ENCODE measurements at places on chromosomes 2 and 18.

- DNase-seq = no peak
Measured at GRCh38 chr2:42137125-42137841, 31.9 kb upstream of the EML4 start.

DNA sequence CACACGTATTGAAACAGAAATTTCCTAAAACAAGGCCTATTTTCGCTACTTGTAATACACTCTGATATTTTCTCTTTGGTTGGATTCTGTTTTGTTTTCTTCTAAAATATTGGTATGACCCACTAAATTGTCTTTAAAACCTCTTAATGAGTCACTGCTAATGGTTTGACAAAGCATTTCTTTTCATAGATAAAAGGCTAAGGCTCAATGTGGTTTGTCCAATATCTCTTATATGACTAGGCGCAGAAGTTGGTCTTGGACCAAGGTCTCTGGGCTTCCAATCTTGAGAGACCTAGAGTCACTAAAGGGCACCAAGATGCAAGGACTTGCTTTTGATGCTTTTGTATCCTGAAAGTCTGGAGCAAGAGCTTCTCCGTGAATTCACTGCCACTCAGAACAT lies 498.2 kb upstream of the TCF4 start:
- DNase-seq = no peak

DNA sequence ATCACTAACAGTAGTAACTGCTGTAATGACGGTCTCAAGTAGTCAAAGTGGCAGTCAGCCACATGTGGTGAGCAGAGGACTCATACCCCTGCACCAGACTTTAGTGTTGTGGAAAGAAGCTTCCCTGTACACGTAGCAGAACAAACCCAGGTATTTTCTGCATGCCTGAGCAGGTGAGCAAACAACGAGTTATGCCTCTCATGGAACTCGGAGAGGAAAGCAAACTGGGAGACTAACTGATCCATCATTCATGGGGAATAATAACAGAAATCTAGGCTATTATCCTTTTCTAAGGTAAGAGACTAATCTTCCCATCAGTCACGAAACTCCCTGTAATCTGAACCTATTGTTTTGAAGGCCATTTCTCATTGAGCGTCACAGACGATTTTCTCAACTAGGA lies 1495.2 kb upstream of the NXPH2 start:
- DNase-seq = no peak

- no peak for DNase-seq
Measured at GRCh38 chr2:239169311-239170048, 231.3 kb downstream of the HDAC4 start.

GRCh38 chr18:48026216-48026615 lies 95.8 kb upstream of the SMAD2 start:
- no peak for DNase-seq

GRCh38 chr2:232162187-232162586 lies 200.7 kb downstream of the DIS3L2 start:
- DNase-seq = no peak

- no peak for DNase-seq
Measured at GRCh38 chr2:25590921-25591505, 82.4 kb downstream of the DTNB start.

DNA sequence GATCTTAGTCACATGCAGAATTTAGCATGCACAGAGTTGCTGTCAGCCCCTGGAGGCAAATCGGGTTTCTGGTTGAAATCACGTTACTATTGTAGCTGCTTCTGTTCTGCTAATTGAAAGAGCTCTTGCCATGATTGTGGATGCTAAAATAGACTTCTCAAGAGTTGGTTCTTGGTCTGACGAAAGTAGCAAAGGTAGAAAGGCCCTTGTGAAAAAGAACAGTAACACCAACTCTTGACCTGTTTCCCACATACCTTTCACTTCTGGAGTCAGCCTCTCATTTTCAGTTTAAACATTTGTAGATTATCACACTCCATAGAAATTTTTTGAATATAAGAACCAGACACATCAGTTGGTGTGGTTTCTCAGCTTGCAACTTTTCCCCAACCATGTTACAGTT lies 110.0 kb upstream of the EPB41L3 start:
- DNase-seq = no peak

DNA sequence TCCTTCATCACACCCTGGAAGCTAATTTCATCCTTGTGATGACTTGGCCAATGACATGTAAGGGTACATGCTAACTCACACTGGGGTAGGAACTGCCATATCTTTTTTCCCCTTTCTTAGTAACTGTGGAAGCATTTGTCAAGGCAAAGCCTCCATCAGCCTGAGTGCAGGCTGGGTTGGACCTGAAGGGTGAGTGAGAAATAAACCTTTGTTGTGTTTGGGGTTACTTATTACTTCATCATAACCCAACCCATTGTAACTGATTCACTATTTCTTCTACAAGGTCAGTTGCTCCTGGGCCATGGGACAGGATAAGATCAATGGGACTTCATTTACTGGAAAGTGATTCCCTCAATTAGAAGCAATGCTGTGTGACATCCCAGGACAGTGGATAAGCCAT lies 108.4 kb downstream of the COL6A3 start:
- no peak for DNase-seq

DNA sequence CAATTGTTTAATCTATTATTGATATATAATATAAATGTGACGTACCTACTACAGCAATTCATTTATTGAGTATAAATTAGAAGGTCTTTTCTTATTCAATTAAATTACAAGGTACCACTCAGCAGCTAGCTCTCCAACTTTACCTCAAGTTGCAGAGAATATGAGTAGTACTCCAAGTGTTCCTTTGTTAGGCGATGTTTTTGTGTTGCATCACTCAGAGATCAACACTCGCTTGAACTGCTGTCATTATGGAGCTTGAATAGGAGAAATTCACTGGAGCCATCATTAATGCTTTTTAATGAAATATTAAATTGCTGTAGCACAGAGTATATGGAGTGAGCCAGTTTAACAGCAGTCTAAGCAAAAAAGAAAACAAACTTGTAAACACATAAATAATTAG lies 320.0 kb downstream of the FSIP2 start:
- DNase-seq = no peak

DNA sequence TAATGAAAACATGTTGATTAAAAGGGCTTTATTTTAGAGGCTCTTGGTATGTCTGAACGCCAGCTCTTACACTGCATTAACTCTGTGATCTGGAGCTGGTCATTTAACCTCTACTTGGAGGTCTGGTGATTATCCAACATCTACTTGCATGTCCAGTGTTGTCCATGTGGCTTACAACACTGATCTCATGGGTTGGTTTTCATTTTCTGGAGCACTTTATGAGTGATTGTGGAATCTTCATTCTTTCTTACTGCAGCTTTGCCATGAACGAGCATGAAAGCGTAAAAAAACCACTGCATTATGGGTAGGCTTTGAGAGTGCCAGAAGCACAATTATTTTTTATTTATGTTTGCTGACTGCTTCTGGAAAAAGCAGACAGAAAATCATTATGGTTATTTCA lies 4.8 kb downstream of the CCDC195 start:
- DNase-seq = no peak

GRCh38 chr2:194674043-194674442 lies 983.0 kb upstream of the SLC39A10 start:
- DNase-seq = no peak

DNA sequence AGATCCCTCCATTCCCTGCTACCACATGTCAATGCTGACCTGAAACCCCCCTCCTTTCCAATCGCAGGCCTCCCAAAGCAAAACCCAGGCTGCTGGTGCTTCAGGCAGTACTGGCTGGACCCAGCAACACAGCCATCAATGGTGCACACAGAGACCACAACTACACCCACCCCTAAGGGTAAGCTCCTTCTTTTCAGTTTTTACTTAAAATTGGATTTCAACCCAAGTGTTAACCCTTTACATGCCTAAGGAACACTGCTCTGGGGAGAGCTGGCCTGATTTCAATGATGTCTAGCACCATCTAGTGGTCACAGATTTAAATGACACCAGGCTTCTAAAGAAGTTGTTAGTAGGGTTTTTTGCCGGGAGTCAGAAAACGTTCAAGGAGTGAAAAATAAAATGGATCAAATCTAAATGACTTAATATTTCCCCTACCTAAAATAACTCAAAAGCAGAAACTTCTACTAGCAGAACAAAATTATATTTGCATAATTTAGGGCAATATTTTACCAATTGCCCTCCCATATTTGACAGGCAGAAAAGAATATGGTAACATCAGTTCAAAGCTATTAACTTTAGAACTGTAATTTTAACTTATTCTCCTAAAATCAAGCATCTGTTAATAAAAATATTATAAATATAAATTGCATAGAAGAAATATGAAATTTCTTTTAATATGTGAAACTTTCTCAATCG lies 24.6 kb downstream of the FECH start:
- DNase-seq = peak; percentile 61

DNA sequence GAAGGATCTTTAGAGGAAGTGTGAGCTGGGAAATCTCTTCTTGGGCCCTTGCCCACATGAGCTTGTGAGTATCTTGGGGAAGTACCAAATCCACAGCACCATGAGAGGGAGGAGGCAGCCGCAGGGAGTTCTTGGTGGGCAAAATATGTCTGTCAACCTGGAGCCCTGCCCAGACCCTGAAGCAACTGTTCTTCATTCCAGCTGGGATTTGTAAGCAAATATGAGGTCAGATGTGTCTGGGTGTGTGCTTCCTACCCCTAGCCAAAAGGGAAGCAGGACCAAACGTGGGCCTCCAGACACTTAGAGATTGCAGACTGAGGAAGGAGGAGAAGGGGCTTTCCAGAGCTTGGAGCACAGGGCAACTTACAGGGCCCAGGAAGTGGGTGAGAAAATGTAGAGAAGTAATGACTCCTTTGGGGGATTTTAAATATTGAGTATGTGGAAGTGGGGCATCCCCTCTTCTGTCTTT lies 41.9 kb downstream of the TMEM247 start:
- DNase-seq = no peak

DNA sequence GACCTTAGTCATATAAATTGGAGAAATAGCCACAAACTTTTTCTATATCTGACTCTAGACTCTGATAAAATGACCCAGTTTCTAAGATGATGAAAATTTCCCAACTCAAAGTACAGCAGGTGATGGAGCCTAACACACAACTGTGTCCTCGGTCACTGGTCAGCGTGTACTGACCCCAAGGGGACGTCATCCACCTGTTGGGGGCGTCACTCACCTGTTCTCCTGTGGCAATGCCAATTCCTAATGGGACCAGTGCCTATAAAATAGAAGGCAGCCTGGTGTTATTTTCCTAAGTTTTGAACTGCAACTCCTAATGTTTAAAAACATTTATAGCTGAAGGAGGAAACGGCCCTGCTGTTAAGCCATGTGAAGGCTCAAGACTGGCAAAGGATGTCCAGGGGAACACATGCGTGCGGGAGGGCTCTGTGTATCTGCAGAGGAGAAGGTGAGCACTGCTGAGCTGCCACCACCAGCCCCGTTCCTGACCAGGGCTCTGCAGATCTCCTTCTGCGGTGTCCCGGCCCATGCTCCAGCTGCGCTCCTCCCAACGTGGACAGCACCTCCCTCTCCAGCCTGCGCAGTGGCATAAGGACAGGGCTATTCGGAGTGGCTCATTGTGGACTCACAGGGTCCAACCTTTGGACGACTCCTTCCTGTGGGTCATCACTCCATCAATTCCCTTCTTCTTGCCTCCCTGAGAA lies 21.2 kb downstream of the TYMS start:
- no peak for DNase-seq

DNA sequence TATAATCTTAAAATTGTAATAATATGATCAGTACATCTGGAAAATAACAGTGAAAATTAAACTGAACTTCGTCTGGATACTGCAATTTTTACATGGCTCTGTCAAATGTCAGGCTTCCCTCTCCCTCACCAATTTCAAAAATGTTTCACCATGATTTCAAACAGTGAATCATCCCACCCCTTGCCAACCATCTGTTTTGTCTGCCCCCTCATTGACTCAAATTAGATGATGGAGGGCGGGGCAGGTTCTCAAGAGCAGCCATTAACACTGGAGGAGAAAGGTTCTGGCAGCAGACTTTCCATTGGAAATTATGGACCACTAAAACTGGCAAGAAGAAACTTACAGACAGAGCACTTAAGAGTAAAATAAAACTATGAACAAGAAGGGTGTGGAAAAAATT lies 1195.7 kb upstream of the ZEB2 start:
- DNase-seq = no peak

DNA sequence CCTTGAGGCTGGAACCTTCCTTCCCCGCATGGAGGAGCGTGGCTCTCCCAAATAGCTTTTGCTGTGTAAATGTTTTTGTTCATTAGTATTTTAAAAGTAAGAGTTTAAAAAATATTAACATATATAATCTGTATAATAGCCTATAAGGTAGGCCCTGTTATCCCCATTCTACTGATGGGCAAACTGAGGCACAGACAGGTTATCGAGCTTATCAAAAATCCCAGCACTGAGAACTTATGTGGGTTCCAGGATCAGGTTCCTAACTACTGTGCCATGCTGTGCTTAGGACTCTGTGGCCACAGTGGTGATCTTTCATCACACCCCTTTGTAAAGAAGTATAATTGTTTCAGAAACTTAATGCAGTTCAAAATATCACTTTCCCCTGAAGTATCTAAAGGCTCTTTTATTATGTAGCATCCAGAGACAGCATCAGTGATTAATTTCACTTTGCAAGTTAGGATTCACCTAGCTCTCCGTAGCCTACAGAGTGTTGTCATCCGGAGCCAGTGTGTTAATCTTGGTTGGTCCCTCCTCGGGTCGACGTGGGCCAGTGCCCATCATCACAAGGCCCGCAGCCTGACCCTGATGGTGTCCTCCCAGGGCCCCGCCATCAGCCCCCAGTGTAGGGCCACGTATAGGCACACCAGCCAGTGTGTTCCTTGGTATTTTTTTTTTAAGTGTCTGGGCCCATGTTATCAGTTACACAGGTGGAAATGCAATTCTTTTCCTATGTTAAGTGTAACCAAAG lies 28.7 kb downstream of the CABLES1 start:
- no peak for DNase-seq

- no peak for DNase-seq
Measured at GRCh38 chr18:63264871-63265270, 54.7 kb downstream of the BCL2 start.

GRCh38 chr2:157821519-157822131 lies 54.5 kb downstream of the ACVR1 start:
- DNase-seq = no peak

DNA sequence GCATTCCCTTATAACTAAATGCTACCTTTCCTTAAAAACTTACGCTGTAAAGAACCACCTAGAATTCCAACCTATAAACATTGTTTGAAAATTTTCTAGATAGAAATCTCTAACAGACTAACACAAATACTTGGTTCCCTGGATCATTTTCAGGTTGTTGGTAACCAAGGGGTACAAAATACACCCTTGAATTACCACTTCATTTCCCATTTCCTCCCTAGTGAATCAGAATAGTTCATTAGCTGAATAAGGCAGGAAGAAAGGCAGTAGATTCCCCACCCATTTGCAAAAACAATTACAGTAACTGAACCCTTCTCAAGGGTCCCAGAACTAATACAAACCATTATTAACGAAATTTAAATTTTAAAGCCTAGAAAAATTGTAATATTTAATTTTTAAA lies 5.5 kb downstream of the MEX3C start:
- no peak for DNase-seq

- no peak for DNase-seq
Measured at GRCh38 chr2:14677039-14677438, 44.5 kb downstream of the LRATD1 start.
